ENCODE measurements at places on chromosomes 3 and 15.
A peak's percentile ranks its signal among the peaks of the same experiment; 100 is the strongest.

DNA sequence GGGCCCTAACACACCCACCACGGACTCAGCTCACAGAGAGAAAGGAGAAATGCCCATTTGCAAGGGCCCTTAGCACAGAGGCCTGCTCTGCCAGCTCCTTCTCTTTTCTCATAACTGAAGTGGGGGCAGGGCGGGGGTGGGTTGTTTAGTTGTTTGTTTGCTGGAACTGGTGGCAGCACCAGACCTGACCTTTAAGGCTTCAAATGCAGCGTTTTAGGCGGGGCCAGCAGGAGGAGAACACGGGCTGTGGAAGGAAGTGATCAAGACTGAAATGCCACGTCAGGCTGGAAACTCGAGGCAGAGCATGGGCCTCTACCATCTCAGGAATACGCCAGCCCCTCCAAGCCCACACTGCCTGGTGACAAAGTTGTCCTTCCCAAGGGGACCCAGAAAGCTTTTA, 9.3 kb downstream of the CACNA2D2 start:
- DNase-seq = no peak

DNA sequence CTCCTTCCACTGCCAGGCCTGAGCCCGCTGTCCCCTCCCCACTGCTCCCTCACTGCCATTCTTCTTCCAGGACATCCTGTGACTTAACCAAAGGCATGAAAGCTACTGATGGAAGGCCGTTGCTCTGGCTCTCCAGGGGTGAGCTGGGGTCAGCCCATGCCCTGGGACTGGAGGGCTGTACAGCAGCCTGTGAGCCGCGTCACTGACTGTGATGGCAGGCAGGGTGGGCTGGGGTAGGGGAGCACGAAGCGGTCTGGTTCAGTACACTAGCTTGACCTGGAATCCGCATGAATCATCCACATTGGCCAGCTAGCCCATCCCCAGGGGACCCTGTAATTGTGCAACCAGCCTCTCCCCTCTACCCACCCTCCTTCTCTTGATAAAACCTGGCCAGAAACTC, 30.8 kb downstream of the CORO2B start:
- no peak for DNase-seq

GRCh38 chr3:55823001-55823400, 335.9 kb upstream of the WNT5A start:
- DNase-seq = no peak

DNA sequence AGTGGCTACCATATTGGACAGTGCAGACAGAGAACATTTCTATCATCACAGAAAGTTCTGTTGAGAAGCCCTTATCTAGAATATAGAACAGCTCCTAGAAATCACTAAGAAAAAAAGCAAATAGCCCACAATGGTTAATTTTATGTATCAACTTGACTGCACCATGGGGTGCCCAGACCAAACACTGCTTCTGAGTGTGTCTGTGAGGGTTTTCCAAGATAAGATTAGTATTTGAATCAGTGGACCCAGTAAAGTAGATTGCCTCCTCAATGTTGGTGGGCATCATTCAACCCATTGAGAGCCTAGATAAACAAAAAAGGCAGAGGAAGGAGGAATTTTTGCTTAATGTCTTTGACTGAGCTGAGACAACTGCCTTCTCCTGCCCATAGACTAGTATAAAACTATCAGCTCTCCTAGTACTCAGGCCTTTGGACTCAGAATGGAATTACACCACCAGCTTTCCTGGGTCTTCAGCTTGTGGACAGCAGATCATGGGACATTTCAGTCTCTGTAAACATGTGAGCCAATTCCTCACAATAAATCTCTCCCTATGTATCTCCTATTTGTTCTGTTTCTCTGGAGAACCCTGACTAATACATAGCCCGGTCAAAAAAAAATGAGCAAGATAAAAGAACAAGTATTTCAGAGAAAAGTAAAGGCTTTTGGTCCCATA, 55.9 kb upstream of the OXTR start:
- no peak for DNase-seq

DNA sequence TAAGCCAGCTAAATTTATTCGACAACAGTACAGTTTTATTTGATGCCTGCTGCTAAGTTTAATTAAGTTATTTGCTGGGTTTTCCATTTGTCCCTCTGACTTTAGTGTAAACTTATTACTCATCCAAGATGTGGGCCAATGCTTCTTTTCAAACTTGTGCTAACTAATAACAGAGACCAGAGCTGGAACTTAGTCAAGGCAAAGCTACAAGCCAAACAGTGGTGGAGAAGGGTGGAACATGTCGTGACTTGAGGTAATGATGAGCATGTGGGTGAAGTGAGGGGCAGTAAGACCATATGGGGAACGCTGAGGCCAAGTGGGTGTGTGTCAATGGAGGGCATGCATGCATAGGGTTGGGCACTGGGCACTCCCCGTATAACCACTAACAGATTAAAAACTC, 63.9 kb downstream of the NMD3 start:
- no peak for DNase-seq

GRCh38 chr3:36650271-36650671, 114.1 kb downstream of the DCLK3 start:
- no peak for DNase-seq

DNA sequence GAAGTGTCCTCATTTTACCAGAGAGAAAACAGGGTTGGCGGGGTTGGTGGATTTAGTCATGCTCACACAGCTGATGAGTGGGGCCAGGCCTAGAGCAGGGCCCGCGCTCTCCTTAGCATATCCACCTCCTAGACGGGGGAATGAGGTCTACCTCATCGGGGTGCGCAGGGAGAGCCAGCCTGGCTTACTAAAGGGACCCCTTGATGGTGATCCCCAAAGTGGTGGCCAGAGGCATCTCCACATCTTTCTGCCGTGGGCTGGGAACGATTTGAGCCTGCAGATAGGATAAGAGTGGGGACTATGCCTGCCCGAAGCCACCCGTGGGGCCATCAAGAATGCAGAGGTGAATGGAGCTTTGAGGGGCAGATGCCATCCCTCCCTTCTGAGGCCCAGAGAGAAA, 69.4 kb downstream of the UMPS start:
- no peak for DNase-seq

DNA sequence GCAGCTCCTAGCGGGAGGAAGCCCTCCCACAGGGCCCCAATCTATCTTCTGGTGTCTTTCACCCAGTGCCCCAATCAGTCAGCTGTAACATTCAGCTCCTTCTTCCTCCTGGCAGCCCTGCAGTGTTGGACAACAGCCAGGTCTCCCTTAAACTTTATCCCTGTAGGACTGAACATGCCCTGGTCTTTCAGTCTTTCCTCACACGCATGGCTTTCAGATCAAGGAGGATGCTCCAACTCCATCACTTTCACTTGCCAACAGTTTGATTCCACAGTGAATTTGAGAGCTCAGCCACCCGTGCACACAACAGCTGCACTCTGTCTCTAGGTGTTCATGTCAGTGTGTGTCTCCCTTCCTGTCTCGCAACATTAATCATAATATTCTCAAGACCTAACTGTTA, 28.5 kb upstream of the LRRC34 start:
- no peak for DNase-seq

GRCh38 chr3:53850895-53851294, 4.5 kb downstream of the IL17RB start:
- no peak for DNase-seq

DNA sequence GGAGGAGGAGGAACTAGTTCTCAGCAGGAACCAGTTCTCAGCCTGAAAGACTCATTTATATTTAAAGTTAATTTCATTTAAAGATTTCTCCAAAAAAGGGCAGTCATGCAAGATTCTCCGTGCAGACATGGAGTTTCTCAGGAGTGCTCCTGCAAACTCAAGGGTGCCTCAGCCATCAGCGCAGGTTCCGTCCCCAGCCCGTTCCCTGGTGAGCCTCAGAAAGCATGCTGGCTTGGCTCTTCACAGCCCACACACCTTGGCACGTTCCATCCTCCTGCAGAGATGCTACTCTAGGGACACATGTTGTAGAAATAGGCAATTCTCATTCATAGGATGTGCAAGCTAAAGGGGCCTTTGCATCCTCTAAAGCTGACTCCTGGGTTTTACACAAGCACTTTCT, 123.0 kb downstream of the LIPC start:
- DNase-seq = no peak

DNA sequence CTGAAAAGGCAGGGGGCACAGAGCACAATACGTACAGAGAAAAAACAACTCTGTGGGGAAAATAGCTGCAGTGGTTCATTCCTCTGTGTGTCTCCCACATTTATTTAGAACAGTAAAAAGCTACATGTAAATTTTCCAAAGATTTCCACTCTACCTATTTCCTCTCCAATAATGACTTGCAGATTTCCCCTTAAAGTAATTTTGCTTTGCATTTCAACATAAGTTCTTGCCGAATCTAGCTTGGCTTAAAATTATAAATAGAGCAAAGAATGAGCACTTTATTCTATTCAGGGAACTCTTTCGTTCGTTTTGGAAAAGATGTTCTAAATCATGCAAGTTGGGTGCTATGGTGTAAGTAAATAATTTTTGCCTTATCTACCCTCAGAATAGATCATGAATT, 58.2 kb upstream of the NR2E3 start:
- no peak for DNase-seq

DNA sequence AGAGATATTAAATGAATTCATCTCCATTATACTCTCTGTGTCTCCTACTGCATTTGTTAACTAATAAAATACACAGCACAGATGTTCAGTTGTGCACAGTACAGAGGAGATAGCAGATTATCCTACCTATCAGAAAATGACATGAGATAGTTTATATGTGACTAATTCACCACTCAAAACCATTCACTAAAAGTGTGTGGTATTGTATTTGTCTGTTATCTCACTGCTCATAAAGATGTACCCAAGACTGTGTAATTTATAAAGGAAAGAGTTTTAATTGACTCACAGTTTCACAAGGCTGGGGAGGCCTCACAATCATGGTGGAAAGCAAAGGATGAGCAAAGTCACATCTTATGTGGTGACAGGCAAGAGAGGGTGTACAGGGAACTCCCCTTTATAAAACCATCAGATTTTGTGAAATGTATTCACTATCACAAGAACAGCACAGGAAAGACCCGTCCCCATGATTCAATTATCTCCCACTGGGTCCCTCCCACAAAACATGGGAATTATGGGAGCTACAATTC, 936.3 kb downstream of the ROBO1 start:
- DNase-seq = no peak

DNA sequence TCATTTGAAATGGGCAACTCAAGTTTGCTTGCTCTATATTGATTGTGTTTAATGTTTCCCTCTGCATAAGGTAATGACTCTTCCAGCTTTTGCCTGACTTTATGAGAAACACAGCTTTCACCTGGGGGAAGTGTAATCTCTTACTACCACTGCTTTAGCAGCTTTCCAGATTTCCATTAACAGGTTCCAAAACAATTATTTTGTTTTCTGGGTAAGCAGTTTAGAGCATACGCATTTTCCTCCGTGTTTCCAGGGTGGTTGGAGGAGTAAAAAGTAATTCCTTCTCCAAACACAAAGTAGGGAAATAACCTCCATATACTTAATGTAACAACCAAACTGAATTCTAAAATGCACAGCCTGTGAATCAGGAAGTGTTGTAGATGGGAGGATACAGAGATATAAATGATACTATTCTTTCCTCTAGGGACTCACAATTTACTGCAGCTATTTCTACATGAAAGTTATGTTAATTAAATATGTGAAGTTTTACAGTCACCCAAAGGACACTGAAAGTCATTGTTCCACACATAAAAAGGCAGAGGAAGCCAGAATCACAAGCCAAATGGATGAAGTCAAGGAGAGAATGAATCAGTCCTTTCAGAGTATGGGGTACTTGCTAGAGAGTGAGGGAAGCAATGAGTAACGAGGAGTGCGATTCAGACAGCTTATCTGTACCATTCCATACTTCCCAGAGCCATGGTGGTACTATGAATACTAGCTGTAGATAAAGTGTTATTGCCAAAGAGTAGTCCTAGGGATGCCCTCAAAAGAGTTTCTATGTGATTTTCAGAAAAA, 16.6 kb downstream of the ST3GAL6 start:
- no peak for DNase-seq

GRCh38 chr3:196423044-196423781, 9.0 kb downstream of the UBXN7 start:
- DNase-seq = no peak

DNA sequence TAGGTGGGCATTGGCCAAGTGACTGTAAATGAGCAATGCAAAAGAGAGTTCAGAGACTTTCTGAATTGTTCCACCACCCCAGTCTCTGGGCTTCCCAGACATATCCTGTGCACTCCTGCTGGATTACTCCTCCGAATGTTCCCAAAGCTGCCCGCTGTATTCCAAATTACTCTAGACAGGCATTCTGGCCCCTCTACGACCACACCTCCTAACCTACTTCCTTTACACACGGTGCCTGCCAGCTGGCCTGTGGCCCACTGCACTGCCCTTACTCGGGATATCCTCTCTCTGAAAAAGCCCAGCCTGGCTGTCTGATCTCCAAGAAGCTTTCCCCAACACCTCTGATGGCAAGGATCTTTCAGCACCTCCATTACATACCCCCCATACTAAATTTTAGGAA, 66.6 kb downstream of the DUT start:
- DNase-seq = no peak

- DNase-seq = no peak
These were observed 29.8 kb downstream of the LARS2 start for GRCh38 chr3:45417930-45418847.

DNA sequence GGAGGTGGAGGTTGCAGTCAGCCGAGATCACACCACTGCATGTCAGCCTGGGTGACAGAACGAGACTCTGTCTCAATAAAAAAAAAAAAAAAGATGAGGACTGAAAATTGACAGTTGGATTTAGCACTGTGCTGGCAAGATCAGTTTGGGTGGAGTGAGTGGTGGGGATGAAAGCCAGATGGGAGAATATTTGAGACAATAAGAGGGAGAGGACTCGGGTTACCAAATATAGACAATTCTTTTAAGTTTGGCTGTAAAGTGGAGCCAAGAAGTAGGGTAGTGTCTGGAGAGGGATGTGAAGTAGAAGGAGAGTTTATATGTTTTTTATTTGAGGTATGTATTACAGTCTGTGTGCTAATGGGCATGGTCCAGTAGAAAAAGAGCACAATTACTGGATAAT, 20.4 kb downstream of the TMOD3 start:
- DNase-seq = no peak

DNA sequence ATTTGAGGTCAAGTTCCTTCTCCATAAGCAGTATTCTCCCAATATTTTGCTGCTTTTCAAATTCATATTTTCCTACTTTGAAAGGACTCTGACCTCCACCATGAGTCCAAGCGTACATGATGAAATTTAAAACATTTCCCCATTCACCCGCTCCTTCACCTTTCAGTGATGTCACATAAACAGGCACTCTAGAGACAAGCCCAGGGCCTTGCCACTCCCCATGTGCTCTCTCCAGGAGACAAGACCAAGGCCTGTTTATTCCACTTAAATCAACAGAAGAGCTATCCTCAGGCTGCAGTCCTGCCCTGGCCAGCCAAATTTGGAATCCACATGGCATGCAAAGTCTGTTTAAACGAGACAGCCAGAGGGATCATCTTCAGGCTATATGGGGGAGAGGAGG, 161.5 kb downstream of the ARRDC4 start:
- no peak for DNase-seq

- DNase-seq = peak; percentile 21
These were observed 33.4 kb downstream of the APBA2 start for GRCh38 chr15:28919201-28919635.

DNA sequence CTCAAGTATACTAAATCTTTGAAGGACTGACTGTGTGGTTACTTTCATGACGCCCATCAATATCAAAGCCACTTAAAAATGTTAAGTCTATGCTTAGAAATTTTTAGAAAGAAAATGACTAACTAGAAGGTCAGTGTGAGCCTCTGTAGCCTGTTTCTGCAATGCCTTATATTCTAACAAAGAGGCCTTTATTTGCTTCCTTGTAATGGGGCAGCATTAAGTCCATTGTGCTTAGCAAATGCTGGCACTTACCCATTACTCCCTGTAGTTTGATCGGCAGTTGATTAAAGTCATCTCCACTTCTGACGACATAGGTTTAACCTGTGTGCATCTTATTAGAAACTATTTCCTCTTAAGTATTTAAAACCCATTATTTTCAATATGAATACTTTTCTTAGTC, 91.6 kb upstream of the FAM98B start:
- DNase-seq = no peak
